ENCODE measurements at places on chromosomes 6 and 20. TPM values are rescaled to one million over a fixed set of nuclear protein-coding genes. Genes with fewer than 3 reads are reported as not detected.

Gene HLA-DRB5
- not detected for total RNA-seq

Gene ZBTB2
- total RNA-seq = 13.6 TPM

Gene RAB5IF
- total RNA-seq = 113 TPM

Gene PDE10A
- 2.9 TPM for total RNA-seq

Gene PHACTR3
- not detected for total RNA-seq

Gene ELOVL2
- total RNA-seq = not detected

Gene HLA-DRA
- total RNA-seq = not detected

Gene LAMA2
- total RNA-seq = 0.99 TPM

Gene ZNF391
- 0.42 TPM for total RNA-seq

- no peaks in the 10 kb centered on the region for H3K27me3 ChIP-seq
- DNase-seq = no peak
- no peak overlapping the region for H3K27ac ChIP-seq
- H3K4me1 ChIP-seq = no peaks in the 10 kb centered on the region
Observed at GRCh38 chr6:158611541-158612370, 32.8 kb downstream of the DYNLT1 start.

- DNase-seq = no peak
Observed at GRCh38 chr6:99613705-99614429, 7.2 kb downstream of the PRDM13 start.

GRCh38 chr6:49151957-49152356, 311.1 kb downstream of the MMUT start:
- H3K36me3 ChIP-seq = no peaks in the 10 kb centered on the region
- H3K27ac ChIP-seq = no peak overlapping the region
- no peak for DNase-seq

DNA sequence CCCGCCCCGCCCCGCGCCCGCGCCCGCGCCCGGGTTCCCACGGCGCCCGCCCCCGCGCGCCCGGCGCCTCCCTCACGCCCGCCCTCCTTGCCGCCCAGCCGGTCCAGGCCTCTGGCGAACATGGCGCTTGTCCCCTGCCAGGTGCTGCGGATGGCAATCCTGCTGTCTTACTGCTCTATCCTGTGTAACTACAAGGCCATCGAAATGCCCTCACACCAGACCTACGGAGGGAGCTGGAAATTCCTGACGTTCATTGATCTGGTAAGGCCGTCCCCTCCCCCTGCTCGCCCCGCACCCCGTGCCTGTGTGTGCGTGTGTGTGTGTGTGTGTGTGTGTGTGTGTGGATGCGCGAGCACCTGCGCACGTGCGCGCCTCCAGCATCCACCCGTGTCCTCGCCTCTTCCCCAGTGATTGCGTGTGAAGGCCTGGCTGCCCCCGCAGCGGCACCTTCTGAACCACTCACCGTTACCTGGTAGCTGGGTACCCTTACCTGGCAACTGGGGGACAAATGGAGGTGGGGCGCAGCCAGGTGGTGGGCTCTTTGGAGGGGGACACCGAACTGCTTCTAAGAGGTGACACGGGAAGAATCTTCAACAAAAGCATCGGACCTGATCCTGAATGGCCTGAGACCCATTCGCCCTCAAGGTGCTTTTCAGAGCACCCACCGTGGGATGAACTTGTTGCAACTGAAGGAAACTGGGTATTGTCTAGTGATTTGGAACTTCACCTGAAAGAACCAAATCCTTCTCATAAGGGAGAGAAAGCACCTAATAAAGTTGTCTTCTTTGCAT, at the start of gene AIG1:
Gene AIG1, plus strand, starts transcription at position 84 of the 791 bp plus-strand sequence. Its CDS starts 37 bp downstream, at position 121.
- peak; percentile 63 for DNase-seq
- no peaks in the 10 kb centered on the region for H3K27me3 ChIP-seq
- peak within 1 kb of the TSS; percentile 74 for H3K4me3 ChIP-seq
- H3K27ac ChIP-seq = peak within 1 kb of the TSS; percentile 83
- H3K4me1 ChIP-seq = peaks cover 10% of the 10 kb centered on the region

- H3K27ac ChIP-seq = no peak overlapping the region
- H3K4me1 ChIP-seq = no peaks in the 10 kb centered on the region
- no peaks in the 10 kb centered on the region for H3K36me3 ChIP-seq
- DNase-seq = no peak
- no peak overlapping the region for H3K4me3 ChIP-seq
Observed at GRCh38 chr6:906920-907319, 214.0 kb upstream of the EXOC2 start.

DNA sequence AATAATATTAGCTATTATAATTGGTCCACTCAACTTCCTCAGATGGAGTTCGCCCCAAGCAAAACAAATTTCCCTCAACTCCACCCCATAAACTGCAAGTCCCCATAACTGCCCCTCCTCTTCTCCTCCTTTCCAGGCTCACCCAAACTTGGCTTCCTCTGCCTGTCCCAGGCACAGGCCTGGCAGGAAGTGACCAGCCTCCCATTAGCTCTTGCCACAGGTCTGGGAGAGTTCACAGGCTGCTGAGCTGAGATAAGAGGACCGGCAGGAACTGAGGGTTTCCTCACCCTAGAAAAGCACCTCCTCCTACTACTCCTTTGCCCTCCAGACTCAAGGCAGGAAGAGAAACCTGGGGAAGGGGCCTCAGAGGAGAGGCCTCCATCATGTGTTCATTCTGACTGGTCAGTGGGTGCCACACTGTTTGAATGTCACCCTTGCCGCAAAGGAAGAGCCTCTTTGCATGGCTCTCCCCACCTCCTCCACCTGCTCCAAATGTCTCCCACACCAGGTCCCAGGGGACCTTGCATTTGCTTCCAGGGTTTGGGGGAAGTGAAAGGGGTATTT, 24.5 kb upstream of the SMIM29 start:
- peaks cover 18% of the 10 kb centered on the region for H3K4me1 ChIP-seq
- peak overlapping the region; percentile 6 for H3K27ac ChIP-seq

DNA sequence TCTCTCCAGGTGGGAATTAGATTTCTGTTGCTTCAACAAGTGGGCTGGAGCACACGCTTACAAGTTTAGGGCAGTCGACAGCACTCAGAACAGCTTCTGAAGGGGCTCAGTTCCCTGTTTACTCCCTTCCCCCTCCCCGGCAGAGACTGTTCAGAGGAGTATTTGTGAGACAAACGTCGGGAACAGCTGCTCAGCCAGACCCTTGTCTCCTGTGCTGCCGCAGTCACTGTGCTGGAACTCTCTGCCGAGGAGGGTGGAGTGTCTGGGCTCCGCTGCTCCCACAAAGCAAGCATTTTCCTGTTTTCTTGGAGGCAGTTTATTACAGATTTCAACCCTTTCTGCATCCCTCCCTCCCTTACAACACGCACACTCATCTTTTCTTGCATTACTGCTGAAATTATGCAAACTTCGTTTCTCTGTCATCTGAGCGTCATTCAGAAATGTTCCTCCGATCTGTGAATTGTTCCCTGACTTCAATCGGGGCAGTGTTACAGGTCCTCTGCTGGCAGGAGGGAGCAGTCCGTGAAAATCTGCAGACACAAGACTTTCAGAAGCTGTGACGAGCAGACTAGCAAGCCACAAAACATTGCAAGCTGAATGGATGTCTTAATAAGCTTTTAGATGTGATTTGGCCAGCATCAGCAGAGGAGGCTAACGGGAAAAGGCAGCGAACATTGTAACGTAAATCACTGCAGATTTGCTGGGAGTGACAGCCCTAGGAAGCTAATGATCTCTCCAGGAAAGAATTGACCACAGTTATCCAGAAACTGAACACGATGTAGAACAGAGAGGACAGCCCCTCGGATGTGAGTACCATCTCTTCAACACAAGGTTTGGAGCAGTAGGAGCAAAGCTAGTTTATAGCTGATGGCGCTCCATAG, 76.2 kb downstream of the LYRM2 start:
- H3K36me3 ChIP-seq = no peaks in the 10 kb centered on the region
- DNase-seq = no peak
- H3K4me3 ChIP-seq = no peak overlapping the region

DNA sequence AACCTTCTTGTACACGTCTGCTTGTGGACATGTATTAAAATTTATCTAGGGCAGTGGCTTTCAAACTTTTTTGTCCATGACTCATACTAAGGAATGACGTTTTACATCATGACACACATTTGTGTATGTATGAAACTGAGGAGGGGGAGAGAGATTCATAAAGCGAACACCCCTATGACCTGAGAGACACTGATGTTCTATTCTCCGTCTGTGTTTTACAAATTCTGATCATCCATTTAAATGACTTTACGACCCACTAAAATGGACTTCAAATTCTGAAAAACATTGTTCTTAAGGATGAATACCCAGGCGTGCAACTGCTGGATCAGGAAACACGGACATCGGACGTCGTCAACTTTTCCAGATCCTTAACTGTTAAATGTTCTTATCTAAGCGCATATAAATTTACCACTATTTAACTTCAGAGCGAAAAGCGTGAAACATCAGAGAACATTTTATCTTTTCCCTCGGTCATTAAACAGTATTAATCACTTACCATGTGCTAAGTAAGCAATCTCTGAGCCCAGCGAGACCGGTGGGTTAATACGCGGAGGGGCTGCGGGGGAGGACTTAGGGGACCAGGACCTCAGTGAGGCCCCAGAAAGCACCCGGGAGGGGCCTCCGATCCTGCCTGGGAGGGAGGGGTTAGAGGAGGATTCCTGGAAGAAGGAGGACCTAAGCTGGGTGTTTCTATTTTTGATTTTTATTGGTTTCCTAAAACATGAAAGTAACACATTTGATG, 1.2 kb downstream of the PLAGL1 start:
- H3K4me3 ChIP-seq = peak overlapping the region; percentile 90
- H3K4me1 ChIP-seq = peaks cover 3% of the 10 kb centered on the region
- peak overlapping the region; percentile 35 for H3K27ac ChIP-seq
- peaks cover 4% of the 10 kb centered on the region for H3K27me3 ChIP-seq
- DNase-seq = peak; percentile 67

DNA sequence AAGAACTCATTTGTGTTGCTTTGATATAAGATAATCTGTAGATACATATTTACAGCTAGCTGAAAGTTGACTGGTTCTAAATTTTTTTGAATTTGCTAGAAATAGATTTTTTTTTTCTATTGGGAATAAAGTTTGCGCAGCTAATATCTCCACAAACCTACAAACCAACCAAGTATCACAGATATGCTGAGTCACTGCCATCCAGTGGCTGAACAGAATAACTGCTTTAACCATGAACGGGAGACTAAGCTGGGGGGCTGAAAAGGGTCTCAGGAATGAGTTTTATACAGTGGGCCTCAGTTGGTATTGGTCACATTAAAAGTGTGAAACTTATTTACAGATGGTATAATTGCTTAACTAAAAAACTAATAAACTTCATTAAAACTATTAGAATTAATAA, 326.7 kb upstream of the CNR1 start:
- peak; percentile 41 for DNase-seq
- H3K36me3 ChIP-seq = no peaks in the 10 kb centered on the region
- peak overlapping the region; percentile 11 for H3K27ac ChIP-seq

GRCh38 chr6:112457886-112458285, 110.8 kb downstream of the RFPL4B start:
- H3K4me3 ChIP-seq = no peak overlapping the region
- no peaks in the 10 kb centered on the region for H3K36me3 ChIP-seq
- peaks cover 7% of the 10 kb centered on the region for H3K4me1 ChIP-seq
- no peak for DNase-seq

DNA sequence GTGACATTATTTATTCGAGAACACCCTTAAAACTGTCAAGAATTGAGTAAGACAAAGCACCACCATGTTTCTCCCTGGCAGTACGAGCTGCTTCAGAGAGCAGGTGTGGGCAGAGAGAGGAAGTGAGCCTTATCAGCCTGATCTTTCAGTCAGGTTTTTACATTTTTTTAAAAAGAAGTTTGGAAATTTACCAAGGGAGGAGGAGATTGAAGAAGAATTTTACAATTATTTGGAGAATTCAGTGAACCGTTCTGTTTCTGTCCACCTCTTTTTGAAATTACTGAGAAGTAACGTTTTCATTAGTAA, 75.5 kb downstream of the ZDHHC14 start:
- DNase-seq = no peak
- no peaks in the 10 kb centered on the region for H3K27me3 ChIP-seq
- no peak overlapping the region for H3K27ac ChIP-seq
- H3K36me3 ChIP-seq = no peaks in the 10 kb centered on the region

DNA sequence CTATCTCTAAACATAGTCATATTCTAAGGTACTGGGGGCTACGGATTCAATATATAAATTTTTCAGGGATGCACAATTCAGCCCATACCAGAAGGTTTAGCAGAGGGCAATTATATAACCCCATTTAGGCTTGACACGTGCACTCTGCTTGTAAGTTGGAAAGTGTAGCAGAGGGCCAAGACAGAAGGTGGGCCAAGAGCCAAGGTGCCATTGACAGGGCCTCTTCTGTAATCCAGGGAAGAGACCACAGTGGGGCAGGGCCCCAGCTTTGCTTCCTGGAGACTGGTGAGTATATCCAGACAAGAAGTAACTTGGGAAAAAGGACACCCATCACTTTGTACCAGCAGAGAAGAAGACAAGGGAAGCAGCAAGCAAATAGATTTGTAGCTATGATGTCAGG, 672.4 kb upstream of the MARCKS start:
- peaks cover 35% of the 10 kb centered on the region for H3K4me1 ChIP-seq
- no peak for DNase-seq
- H3K27ac ChIP-seq = no peak overlapping the region
- no peaks in the 10 kb centered on the region for H3K27me3 ChIP-seq
- no peak overlapping the region for H3K4me3 ChIP-seq

DNA sequence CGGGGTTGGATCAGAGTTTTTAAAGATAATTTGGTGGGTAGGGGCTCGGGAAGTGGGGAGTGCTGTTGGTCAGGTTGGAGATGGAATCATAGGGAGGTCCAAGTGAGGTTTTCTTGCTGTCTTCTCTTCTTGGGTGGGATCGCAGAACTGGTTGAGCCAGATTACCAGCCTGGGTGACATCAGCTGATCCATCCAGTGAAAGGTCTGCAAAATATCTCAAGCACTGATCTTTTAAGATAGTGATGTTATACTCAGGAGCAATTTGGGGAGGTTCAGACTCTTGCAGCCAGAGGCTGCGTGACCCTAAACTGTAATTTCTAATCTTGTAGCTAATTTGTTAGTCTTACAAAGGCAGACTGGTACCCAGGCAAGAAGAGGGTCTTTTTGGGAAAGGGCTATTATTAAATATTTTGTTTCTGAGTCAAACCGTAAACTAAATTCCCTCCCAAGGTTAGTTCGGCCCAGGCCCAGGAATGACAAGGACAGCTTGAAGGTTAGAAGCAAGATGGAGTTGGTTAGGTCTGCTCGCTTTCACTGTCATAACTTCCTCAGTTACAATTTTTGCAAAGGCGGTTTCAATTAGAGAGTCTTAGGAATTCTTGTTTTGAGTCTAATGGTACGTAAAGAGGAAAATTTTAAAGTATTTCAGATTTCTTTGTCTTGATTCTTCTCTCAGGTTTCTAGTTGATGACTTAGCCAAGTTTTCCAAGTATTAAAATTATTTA, 53.1 kb downstream of the SCAF8 start:
- H3K36me3 ChIP-seq = no peaks in the 10 kb centered on the region
- DNase-seq = no peak
- no peaks in the 10 kb centered on the region for H3K4me1 ChIP-seq
- no peaks in the 10 kb centered on the region for H3K27me3 ChIP-seq
- no peak overlapping the region for H3K27ac ChIP-seq

DNA sequence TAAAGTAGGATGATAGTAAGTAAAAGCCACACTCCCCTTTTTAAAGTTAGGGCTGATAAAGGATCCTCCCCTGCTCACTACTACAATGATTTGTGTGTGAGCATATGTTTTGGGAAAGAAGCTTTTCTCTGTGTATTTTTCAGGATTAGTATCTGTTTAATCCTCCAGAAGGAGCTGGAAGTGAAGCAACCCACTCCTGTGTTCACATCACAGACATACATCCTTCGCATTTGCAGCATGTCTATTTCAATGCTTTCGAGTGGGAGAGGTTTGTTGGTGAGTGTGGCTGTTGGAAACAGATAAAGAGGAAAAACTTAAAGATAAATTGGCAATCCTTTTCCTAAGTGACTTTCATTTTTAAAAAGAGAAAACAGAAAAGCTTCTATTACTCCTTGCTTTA, 31.6 kb upstream of the RGS17 start:
- no peak overlapping the region for H3K4me3 ChIP-seq
- no peak overlapping the region for H3K27ac ChIP-seq
- no peaks in the 10 kb centered on the region for H3K36me3 ChIP-seq
- peaks cover 13% of the 10 kb centered on the region for H3K4me1 ChIP-seq
- H3K27me3 ChIP-seq = no peaks in the 10 kb centered on the region

Data from endothelial cell of umbilical vein (primary cell).